Activated T-helper 1 cell treated with anti-CD3 and anti-CD28 coated beads, Interleukin-12 subunit alpha, Interleukin-12 subunit beta, Interleukin-2, Interleukin-4 antibody, amounts not matched to agents 30 ng/mL and 10 ng/mL and 1 ng/mL, durations not matched to agents 14 hours and 24 hours and 36 hours (primary cell): ENCODE measurements at places on chromosomes 6 and 20.

DNA sequence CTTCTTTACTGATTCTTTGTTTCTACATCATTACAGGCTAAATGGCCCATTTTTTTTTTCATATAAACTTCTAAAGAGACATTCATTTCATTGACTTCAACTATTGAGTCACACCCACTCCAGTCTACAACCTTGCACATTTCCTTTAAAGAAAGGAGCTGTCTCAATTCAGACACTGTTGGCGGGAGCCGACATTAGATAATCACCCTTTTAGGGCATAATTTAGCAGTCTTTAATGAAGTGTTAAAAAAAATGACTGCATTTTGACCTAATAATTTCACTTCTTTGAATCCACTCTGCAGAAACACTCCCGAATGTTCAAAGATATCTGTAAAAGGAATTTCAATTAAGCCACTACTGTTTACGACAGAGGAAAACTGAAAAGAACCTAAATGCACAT, 1.5 kb downstream of the EPM2A start:
- no peak for DNase-seq

DNA sequence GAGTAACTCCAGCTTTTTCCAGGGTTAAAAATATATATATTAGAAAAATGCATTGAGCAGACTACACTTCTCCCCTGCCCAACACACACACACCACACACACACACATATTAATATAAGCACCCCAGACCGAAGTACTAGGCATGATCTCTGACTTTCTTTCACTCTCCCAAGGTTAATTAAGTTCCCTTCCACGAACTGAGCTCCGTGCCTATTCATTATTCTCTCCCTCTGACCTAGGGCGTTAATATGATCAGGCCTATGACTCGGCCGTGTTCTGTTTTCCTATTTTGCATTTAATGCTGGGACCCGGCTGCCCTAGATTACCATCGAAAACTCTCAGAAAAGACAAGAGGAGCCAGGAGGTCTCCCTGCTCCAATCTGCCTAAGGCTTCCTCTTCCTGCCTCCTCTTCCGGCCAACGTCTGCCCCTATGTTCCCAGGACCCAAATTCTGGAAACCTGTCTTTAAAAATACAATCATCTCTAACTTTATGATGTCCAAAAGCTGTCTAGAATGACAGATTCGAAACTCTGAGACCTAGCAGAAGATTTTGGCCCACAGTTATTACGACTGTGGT, 6.1 kb upstream of the POU3F2 start:
- no peak for DNase-seq

GRCh38 chr6:130187335-130188206, 35.2 kb downstream of the SAMD3 start:
- no peak for DNase-seq

DNA sequence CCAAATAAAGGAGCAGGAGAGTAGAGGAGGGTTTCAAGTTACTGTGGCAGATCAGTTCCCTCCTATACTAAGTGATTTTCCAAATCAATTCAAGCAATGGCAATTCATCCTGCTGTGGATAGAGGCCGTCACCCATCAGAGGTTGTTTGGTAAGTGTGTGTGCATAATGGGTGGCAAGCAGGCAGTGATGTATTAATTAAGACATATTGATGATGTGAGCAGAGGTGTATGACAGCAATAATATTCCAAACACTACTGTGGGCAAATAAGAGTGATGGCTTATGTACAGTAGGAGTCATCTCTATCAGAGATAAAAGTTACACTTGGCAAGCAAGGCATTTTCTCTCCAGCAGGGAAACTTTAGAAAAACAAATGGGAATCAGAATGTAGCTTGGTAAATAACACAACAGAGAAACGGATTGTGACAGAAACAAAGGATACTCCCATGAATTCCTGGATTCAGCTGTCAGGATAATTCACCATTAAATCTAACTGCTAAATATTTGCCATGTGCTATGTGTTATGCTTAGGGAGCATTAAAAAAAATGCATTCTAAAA, 196.3 kb downstream of the KHDC1L start:
- no peak for DNase-seq

- no peak for DNase-seq
Measured at GRCh38 chr6:82842721-82843120, 222.9 kb downstream of the UBE3D start.

- no peak for DNase-seq
Measured at GRCh38 chr20:59463541-59463940, 140.8 kb upstream of the PHACTR3 start.

GRCh38 chr6:111837641-111838500, 35.4 kb downstream of the FYN start:
- peak; percentile 60 for DNase-seq

DNA sequence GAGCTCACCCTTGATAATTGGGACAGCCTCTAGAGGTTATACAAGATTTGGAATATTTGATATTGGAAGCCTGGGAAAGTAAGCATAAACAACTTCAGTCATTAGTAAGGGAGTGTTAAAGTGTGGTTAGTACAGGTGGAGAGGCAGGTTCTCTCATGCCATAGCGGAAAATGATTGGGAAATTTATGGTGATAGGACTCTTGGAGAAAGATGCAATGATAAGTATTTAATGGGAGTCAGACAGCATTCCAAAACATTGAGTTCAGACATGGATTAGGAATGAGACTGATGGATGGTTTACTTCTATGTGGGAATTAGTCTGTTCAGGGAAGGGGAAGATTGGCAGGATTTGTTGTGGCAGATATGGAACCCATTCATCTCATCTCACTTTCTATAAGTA, 152.7 kb downstream of the MCHR2 start:
- no peak for DNase-seq

- no peak for DNase-seq
Measured at GRCh38 chr6:1777921-1778685, 168.4 kb downstream of the FOXC1 start.

DNA sequence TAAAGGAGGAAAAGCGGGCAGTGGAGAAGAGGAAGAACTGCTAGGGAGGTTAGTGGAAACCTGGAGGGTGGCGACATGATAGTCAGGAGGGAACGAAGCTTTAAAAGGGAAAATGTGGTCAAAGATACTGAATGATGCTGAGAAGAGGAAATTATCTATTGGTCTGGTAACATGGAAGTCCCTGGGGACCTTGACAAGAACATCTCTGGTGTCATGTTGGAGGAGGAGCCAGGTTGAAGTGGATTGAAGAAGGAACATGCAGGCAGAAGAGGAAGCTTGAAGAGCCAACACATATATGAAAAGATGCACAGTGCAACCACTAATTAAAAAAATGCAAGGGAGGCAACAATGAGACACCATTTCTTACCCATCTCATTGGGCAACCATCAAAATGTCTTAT, 251.9 kb upstream of the RNF24 start:
- no peak for DNase-seq

GRCh38 chr6:148986608-148987007, 239.8 kb downstream of the UST start:
- DNase-seq, result no peak

GRCh38 chr6:65110031-65110430, 597.0 kb downstream of the EYS start:
- no peak for DNase-seq

GRCh38 chr6:53035549-53036213, 29.5 kb upstream of the FBXO9 start:
- DNase-seq, result no peak

GRCh38 chr6:74248966-74249365, 553.0 kb downstream of the CD109 start:
- no peak for DNase-seq

- no peak for DNase-seq
Measured at GRCh38 chr6:130050230-130050629, 31.8 kb downstream of the L3MBTL3 start.

DNA sequence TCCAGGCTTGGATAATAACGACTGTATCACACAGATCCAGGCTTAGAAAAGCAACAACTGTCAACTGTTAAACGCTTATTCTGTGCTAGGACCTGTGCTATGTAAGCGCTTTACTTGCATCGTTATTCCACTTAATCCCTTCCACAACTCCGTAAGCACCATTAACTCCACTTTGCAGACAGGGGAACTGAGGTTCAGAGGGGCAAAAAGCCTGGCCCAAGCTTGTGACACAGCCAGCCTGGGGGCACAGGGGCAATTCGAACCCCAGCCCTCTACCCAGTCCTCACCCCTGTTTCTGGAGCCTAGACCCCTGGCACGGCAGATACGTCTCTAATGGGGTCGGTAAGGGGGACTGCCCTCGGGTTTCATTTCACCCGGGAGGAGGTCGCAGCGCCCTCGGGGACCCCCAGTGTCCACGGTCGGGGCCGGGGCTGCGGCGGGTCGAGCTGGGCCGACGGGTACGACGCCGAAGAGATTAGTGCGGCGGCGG, 411 bp downstream of the DSN1 start:
- DNase-seq, result no peak

DNA sequence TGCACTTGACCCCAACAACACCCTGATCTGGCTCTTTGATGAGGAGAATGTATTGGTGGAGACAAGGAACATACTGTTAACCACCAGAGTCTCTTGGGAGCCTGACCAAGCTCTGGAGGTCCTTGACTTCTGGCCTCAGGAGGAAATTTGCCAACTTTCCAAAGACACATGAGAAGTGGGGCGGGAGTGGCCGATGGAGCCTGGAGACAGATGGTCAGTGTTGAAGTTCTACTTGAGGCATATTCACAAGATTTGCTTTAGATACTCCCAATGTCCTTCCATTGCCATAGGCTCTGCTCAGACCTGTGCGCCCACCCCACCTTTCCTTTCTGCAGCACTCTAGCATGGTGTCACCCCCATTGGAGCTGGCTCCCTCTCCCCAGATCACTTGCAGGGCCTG, 241.0 kb downstream of the SLC24A3 start:
- DNase-seq, result no peak

DNA sequence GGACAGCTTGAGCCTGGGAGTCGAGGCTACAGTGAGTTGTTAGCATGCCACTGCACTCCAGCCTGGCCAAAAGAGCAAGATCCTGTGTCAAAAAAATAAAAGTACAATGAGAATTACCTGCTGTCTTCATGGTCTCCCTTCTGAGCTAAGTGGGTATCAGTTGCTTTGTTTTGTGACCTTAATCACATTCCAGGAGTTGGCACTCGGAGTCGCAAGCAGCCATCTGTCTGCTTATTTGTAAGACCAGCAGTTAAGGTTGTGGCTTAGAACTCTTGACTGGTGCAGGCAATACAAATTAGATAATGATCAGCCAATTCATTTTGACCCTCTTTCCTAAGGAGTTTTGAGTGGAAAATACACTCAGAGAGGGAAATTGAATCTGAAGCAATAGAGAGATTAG, 114.0 kb downstream of the MYO6 start:
- DNase-seq, result no peak

DNA sequence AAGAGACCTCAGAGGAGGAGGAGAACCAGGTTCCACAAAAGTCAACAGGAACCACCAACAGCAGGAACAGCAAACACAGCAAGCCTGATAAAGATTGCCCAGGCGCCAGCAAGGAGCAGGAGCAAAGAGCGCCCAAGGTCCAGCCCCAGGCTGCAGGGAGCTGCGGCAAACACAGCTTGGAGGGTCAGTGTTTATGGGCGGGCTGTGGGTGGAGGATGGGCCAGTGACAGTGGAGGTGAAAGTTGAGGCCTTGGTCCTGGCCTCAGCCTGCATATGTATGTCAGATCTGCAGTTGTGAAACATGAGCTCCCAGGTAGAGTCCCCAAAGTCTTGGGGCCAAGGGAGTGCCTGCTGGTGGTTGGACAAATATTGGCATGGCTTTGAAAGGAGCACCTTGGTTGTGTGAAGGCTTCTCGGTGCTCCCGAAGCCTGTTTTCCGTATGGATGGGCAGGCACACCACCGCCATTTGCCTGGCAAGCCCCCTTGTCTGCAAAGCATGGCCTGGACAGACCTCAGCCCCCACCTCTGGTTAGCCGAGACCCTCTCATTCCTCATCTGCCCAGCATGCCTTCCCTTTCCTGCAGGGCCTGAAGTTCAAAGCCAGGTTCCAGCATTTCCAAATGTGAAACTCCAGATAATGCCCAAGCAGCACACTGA, 2.0 kb upstream of the CAPN11 start:
- DNase-seq, result no peak

- DNase-seq, result no peak
Measured at GRCh38 chr20:44418069-44418905, 57.4 kb upstream of the TTPAL start.

- no peak for DNase-seq
Measured at GRCh38 chr20:24458436-24458835, 11.0 kb upstream of the SYNDIG1 start.

- no peak for DNase-seq
Measured at GRCh38 chr6:31009731-31010130, 543 bp upstream of the MUC22 start.

DNA sequence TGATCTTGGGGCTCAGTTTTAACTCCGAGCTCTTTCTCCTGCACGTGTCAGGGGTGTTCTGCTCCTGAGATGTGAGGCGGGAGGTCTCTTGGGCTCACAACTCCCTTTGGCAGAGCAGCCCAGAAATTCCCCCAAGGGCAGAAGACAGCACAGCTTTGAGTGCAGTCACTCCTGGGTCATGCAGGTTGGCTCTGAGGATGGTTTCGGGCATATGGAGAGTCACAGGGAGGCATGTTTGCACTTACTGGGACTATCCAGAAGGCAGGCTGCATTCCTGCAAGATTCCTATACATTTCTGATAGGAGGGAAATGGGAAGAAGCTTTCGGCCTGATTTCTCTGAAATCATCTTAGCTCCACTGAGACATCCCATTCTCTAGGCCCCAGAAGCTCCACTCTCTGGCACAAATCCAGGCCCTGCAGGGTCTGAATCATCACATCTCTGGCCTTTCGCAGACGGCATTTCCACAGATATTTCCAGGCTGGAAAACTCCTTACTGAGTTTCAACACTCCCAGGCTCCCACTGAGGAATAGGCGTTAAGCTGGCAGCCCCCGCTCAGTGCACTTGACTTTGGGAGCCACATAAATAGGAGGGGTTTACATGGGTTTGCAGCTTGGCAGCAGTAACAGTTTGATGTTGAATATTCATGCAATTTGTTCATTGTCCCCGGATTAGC, 39.7 kb downstream of the AGPAT4 start:
- DNase-seq, result no peak

DNA sequence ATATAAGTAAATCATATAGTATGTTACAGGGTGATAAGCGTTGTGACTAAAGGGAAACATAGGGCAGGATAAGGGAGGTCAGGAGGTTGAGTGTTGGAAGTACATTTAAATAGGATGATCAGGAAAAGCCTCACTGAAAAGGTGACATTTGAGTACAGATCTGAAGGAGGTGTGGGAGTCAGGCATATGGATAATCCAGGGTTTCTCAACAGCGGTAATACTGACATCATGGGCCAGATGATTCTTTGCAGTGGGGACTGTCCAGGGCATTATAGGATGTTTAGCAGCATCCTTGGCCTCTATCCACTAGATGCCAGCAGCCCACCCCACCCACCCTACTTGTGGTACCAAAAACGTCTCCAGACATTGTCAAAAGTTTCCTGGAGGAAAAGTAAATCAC, 292.6 kb upstream of the PREP start:
- DNase-seq, result no peak

DNA sequence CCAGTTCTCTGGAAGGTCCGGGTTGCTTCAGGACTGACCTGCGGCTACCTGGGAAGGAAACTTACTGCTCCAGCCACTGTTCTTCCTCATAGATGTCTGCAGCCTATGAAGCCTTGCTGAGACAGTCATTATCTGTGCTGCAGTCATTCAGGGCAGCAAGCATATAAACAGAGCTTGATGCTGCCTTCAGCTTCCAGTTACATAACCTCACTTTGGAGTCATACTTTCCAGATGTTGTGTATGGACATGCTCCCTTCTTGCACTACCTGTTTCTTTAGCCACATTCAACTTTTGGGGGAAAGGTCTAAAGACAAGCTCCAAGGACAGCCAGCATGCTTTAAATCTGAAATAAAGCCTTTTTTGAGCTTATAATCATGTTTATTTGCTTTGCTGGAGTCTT, 98.1 kb downstream of the SLC24A3 start:
- no peak for DNase-seq
